ENCODE measurements at places on chromosomes 16 and 17.
A peak's percentile ranks its signal among the peaks of the same experiment; 100 is the strongest.

- peak; percentile 62 for DNase-seq
Measured at GRCh38 chr17:81328978-81329926, 34.1 kb upstream of the SLC38A10 start.

DNA sequence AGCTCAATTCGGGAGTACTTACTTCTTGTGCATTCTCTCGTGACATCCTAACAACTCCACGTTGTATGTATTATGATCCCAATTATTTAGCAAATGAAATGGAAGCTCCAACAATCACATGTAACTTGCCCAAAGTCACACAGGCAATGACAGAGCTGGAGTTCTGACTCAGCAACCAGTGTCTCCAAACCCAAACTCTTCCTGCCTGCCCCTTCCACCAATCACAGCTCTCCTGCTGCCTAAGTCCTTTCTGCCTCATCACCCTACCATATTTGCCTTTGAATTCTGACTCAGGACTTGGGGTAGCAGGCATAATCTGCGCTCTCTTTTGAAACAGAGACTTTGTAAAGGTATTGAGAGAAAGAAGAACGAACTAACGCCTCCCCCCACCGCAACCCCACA lies 245.2 kb upstream of the MAF start:
- no peak for DNase-seq

- no peak for DNase-seq
Measured at GRCh38 chr16:58222532-58223316, 24.8 kb upstream of the CSNK2A2 start.

GRCh38 chr17:37024181-37024637 lies 75.5 kb downstream of the AATF start:
- DNase-seq: no peak

- DNase-seq: no peak
Measured at GRCh38 chr17:81438688-81439087, 43.4 kb downstream of the BAHCC1 start.

DNA sequence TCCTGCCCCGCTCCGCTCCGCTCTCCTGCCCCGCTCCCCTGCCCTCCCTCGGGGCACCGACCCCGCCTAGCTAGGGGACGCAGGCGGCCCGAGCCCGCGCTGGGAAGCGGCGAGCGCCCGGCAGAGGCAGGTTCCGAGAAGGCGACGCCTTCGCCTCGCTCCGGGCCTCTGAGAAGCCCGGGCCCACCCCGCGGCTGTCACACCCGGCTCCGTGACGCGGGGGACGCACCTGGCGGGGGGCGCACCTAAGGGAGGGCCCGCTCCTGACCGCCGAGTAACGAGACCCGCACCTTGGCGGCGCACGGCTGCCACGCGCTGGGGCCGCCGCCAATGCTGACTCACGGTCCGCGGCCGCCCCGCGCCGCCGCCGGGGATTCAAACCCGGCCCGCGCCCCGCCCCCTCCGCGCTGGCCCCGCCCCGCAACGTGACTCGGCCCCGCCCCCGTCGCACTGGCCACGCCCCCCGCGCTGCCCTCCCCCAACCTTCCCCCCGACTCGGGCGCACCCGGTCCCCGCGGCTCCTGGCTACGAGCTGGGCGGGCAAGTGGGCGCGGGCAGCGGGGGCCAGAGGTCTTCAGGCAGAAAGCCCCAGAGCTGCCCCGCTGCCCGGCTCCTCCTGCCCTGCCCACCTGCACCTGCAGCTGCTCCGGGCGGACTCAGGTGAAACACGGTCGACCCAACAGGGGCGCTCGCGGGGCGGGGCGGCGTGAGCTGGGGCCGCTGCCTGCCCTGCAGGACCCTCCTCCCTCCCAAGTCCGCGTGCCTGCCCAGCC lies 27.8 kb downstream of the GNPTG start:
- DNase-seq: peak; percentile 37

DNA sequence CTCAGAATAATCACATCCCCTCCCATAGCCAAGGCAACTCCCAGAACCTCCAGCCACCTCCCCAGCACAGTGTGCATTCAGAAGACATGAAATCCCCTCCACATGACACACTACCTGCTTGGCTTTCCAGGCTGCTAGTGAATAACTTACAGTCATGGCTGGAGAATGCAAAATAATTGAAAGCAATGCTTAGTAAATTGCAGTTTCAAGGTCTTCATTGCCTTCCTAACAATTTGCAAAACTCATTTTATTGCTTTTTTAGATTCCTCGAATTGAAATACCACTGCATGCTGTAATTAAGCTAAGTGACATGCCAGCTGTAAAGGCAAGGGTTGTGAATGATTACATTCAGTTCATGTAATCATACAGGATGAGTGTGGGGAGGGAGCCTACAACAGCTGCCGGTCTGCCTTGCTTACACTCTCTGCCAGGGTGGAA lies 29.0 kb upstream of the HOXB13 start:
- no peak for DNase-seq

DNA sequence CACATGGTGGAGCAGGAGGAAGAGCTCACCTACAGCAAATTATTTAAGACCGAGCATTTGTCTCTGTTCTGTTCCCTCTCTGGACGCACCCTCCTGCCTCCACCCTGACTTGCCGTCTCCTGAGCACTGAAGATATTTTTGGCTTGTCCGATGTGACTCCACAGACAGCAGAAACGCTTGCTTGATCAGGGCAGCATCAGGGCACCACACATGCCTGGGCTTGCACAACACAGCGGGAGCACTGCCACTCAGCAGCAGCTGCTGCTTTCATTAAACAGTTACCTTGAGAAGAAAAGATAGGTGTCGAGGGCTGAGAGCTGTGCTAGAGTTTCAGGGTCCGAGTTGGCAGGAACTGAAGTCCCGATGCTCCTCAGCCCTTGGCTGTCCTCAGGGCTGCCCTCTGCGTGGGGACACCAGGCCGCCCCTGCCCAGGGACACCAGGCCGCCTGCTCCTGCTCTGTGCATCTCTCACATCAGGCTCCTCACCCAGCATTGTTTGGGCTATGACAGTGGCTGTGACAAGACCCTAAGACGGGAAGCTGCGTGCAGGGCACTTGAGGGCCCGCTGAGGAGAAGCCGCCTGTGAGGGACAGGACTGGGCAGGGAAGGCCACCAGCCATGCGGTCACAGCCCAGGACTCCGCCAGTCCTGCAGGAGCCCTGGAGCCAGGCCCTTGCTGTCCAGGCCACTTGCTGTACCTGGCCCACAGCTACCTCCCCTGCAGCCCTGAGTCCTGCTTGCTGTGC lies 21.3 kb upstream of the CDH15 start:
- DNase-seq: no peak

GRCh38 chr17:1174263-1174880 lies 5.4 kb downstream of the ABR start:
- no peak for DNase-seq

DNA sequence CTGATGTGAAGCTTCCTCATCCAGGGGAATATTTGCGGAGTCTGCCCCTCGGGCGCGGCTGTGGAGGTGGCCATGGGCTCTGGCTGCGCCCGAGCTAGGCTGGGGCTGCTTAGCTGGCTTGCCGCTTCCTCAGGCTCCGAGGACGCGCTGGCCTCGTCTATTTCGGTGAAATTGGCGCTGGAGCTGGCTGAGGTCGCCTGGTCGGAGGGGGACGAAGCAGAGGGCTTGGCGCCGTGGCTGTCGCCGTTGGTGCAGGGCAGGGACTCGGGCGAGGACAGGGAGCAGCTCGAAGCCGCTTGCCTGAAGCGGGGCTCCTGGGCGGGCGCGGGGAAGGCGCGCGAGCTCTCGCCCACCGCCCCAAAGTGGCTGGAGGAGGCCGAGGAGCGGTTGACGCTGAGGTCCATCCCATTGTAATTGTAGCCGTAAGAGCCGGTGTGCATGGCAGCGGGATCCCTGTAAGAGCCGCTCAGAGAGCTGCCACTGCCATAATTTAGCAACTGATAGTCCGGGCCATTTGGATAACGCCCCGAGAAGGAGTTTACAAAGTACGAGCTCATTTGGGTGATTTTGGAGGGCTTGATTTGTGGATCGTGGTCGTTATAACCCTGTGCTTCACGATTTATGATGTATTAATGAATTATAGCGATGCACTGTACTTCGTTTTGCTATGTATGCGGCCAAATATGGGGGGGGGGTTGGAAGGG lies at the start of gene HOXB5:
Gene HOXB5 (minus strand): TSS at position 654 of the 704 bp plus-strand sequence. CDS start 97 bp downstream, at position 557.
- no peak for DNase-seq

- no peak for DNase-seq
Measured at GRCh38 chr17:61216066-61216465, 183.6 kb upstream of the TBX2 start.

- no peak for DNase-seq
Measured at GRCh38 chr16:27341549-27341948, 27.8 kb downstream of the IL4R start.

- DNase-seq: no peak
Measured at GRCh38 chr17:81429821-81430551, 34.7 kb downstream of the BAHCC1 start.

DNA sequence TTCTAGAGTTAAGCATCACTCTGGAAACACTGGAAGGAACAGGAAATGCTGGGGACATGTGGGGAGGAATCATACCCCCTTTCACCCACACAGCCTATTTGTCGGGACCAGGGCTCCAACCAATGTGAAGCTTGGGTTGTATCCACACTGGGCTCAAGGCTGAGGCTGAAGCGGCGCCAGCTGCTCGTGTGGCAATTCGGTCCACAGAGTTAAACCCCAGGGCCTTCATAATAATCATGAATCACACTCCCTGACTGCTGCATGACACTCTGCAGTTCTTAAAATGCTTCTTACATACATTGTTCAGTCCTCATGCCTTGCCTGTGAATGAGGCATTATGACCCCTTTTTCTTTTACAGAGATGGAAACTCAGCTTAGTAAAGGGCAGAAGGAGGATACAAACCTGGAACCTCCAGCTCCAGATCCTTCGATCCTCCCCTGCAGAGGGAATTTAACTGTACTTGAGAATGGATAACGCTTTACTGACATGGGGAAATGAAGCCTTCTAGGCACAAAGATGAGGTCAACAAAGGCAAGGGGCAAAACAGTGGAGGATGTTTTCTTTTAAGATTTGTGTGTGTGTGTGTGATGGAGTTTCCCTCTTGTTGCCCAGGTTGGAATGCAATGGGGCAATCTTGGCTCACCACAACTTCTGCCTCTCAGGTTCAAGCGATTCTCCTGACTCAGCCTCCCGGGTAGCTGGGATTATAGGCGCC lies 72.7 kb downstream of the SOX9 start:
- DNase-seq: no peak

GRCh38 chr17:57920916-57921703 lies 34.1 kb downstream of the CUEDC1 start:
- no peak for DNase-seq

GRCh38 chr16:924063-924462 lies 46.7 kb downstream of the LMF1 start:
- DNase-seq: no peak

GRCh38 chr16:70457446-70458166 lies 3.2 kb downstream of the FCSK start:
- DNase-seq: no peak

GRCh38 chr17:17494870-17495535 lies 1.2 kb downstream of the RASD1 start:
- DNase-seq: peak; percentile 64

- peak; percentile 13 for DNase-seq
Measured at GRCh38 chr17:964876-965275, 14.7 kb downstream of the NXN start.

- DNase-seq: no peak
Measured at GRCh38 chr16:21613361-21613760, 14.0 kb downstream of the METTL9 start.

DNA sequence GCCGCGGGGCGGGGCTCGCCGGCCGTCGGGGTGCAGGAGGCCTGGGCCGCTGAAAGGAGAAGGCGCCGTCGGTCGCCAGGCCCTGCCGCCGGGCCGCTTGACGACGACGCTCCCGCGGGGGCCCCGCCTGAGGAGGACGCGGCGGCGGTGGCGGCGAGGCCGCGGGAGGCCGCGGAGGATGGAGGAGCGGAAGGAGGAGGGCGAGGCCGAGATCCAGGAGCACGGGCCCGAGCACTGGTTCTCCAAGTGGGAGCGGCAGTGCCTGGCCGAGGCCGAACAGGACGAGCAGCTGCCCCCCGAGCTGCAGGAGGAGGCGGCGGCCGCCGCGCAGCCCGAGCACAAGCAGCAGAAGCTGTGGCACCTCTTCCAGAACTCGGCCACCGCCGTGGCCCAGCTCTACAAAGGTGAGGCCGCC lies 430 bp downstream of the HAPSTR1 start:
- peak; percentile 30 for DNase-seq

DNA sequence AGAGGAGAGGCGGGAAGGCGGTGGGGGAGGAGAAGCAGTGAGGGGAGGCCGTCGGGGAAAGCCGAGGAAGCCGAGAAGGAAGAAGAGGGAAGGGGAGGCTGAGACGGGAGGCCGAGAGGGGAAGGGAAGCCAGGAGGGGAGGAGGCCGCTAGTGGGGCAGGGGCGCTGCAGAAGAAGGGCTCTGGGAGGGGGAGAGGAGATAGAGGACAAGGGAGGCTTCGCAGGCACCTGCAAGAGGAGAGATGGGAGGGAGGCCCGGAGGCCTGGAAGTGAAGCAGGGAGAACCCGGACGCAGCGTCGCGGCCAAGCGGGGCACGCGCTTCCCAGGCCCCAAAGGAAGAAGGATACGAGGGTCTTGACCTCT lies 2.3 kb downstream of the C17orf58 start:
- DNase-seq: peak; percentile 60

DNA sequence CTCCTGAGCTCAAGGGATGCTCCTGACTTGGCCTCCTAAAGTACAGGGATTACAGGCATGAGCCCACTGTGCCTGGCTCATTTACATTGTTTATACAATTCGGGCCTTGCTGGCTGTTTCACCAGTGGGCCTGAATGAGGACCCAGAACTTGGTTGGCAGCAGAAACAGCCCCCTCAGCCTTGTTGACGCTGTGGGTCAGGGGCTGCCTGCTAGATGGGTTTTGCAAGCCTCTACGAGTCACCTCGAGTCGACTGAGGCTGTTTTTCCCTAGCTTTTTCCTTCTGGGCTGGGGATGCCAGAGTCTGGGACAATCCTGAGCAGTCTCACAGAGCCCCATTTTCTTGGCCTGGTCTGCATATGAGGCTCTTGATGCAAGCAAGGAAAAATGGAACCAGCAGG lies 16.1 kb downstream of the PPL start:
- DNase-seq: no peak

DNA sequence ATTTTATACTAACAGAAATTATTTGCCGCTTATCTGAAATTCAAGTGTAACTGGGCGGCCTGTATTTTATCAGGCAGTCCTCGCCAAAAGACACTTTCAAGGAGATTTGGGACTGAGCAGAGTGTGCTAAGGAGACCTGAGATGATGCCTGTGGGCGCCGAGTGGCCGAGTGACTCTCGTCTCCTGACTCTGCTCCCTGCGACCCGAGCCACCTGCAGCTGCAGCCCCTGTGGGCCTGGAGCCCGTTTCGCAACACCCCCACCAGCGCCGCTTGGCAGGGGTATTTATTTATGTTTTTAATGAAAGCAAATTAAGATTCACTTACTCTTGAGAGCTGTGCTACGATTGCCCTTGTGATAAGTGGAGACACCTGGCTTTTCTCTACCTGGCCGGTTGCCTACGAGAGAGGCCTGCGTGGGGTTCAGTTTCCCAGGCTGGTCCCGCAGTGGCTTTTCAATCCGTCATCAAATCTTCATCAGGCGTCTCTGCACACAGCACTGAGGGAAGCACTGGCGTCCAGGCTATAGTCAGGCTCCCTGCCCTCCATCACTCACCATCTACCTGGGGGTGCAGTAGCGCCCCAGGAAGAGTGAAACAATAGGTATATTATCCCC lies 124.0 kb downstream of the SEC14L1 start:
- no peak for DNase-seq

DNA sequence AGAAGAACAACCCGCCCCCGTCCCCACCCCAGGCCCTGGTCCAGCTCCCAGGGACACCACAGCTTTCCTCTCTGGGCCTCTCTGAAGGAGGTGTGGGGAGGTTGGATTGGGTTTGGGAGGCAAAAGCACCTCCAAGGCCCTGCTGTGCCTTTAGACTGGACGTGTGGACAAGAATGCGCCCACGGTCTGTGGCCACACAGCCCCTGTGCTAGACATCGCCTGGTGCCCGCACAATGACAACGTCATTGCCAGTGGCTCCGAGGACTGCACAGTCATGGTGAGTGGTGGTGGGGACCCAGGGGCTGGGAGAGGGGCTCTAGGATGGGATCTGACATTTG lies 3.0 kb downstream of the CORO1A start:
- no peak for DNase-seq

Data from endothelial cell of umbilical vein (primary cell).